Substantia nigra (tissue), 51 donors: ENCODE measurements at places on chromosomes 7 and 10.

DNA sequence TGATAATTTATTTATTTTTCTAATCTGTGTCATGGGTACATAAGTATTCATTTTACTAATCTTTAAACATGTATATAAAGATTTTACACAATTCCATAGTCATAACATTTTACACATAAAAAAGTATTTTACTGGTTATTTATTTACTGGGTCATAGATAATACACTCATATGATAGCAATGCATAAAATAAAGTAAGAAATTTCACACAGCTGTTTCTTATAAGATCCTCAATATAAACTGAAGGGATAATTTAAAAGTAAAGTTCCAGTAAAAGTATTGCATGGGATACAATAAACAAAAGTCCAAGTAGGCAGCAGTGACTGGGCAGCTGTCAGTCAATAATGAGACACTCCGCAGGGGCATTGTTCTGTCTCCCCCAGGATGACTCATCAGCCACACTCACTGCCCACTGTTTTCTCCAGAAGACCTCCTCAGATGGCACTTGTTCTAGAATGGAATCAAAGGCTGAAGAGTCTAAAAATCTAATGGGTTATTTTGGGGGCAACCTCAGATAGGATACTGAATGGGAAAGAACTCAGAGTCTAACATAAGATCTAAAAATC, 32.7 kb downstream of the DPY19L1 start:
- DNase-seq, result no peak

DNA sequence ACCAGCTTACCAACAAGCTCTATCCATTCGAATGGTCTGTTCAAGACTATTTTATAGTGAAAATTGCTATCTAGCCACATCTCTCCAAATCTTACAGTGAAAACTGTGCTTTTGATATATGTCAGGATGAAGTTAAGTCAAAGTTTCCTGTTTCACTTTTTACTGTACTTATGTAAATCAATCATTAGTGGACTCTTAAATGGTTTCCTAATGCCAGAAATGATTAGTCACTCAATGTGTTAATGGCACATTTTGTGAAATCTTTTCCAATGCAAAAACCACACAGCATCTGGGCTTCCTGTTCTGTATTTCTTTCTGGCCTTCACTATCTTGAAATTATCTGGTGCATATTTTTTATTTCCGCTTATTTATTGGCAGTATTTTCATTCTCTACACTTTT, 87.3 kb upstream of the STEAP1B start:
- no peak for DNase-seq

- DNase-seq, result no peak
These were observed 1.8 kb downstream of the UFSP1 start for GRCh38 chr7:100887516-100888290.

DNA sequence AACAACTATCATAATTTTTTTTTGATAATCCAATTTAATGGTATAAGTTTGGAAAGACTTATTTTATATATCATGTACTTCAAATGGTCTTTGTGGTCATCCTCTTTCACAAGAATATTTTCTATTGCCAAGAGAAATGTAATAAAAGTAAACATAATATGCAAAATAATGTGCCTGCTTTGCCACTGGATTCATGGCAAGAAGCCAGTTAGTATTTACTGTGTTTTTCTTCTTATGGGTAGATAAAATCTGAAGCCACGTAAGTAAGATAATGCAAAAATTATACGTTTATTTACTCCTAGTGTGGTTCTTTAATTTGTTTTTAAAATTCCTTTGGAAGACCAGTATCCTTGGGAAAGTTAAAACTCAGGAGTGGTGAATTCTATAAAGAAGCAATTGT, 258.5 kb downstream of the ARL4A start:
- no peak for DNase-seq

- no peak for DNase-seq
These were observed 57.8 kb downstream of the BAMBI start for GRCh38 chr10:28734938-28735759.

GRCh38 chr7:155351120-155351870, 53.6 kb downstream of the INSIG1 start:
- DNase-seq, result no peak

GRCh38 chr10:3249307-3249889, 76.8 kb upstream of the PITRM1 start:
- DNase-seq, result no peak

DNA sequence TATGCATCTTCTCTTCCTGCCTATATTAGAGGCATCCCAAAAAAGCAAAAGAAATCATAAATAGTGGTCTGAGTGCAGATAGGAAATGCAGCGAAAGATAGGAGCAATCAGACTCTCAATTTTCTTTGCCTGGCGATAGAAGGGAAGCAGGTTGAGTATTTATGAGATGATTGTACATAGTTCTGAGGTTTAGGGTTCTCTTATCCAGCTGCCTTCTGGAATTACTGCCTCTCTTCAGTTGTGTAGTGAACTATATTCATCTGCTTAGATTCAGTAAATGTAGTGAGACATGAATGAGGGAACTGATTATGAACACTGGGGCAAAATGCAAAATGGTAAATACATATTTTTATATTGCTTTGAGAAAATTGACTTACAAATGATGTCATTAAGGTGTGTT, 93.0 kb upstream of the CYP26C1 start:
- DNase-seq, result no peak

GRCh38 chr10:129780198-129780597, 183.9 kb downstream of the EBF3 start:
- no peak for DNase-seq

DNA sequence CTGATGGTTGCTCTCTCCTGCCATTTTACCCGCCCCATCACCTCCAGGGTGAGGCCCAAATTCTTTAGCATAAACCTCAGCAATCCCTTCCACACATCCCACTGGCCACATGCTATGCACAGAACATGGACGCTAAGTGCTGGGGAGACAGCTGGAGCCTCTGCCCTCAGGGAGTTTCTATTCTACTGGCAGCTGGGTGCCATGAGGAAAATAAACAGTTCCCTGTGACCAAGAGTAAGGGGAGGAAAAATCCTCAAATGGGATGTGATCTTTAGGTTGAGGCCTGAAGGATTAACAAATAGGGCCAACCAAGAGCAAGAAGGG, 1.2 kb downstream of the PARP12 start:
- no peak for DNase-seq

- DNase-seq, result no peak
These were observed 153.6 kb downstream of the SEMA3D start for GRCh38 chr7:85033263-85033662.

- no peak for DNase-seq
These were observed 196.5 kb downstream of the GRM8 start for GRCh38 chr7:127056202-127056601.

DNA sequence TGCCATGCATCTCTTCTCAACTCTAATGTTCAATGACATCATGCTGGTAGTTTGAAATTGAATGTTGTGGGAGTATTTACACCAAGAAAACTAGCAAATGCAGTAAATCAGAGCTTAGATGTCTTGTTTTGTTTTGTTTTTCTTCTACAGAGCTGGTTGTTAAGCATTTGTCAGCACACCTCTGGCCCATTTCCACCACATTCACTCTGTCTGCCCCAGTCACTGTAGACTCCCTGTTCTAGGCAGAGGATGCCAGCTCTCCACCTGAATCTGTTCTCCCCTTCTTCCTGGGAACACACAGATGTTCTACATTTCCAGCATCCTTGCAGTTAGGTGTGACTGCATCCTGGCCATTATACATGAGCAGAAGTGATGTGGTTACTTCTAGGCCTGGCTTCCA, 4.1 kb upstream of the ARHGAP22 start:
- DNase-seq, result no peak

DNA sequence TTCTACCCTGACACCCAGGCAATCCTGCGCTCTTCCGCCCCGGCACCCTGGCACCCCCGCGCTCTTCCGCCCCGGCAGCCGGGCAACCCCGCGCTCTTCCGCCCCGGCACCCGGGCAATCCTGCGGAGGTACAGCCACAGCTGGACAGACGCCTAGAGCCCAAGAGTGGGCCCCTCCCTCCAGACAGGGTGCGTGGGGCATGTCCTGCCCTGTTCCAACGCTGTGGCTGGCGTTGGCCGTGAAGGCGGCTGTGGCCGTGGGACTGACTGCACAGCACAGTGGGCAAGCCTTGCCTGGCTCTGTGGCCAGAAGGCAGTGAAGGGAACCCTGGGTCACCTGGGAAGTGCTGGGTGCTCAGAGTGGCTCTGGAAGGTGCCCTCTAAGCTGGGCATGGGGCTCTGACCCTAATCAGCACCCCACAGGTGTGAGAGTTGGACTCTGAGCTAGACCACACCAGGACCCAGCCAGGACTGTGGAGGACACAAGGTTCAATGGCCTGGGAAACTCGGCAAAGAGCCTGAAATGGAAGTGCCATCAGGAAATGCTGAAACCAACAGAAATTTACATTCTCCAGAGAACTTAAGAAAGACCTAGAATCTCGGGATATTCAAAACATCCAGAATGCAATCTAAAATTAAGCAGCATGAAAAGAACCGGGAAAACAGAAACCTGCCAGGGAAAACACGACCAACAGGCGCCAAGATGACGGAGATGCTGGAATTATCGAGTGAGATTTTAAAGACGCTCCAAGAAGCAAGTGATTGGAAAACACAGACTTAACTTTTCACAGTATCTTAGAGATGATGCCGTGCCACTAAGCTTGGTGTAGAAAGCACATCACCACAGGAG, 253.6 kb downstream of the ELFN1 start:
- no peak for DNase-seq

DNA sequence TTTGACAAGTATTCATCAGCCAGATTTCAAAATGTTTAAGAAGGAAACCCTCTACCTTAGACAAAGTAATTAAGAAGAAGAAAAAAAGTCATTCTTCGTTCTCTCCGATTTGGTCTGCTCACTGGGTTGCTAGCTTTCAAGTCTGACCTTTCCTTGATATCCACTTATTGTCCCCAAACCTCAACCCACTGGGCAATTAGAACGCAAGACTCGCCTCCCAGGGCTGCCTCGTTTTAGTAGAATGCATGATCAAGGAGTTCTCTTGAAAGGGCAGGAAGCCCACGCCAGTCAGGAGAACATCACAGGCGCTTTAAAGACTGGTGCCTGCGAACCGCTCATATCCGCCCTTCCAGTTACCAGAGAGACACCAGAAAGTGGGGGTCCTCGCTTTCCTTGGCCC, 637.7 kb downstream of the PARD3 start:
- DNase-seq, result no peak

DNA sequence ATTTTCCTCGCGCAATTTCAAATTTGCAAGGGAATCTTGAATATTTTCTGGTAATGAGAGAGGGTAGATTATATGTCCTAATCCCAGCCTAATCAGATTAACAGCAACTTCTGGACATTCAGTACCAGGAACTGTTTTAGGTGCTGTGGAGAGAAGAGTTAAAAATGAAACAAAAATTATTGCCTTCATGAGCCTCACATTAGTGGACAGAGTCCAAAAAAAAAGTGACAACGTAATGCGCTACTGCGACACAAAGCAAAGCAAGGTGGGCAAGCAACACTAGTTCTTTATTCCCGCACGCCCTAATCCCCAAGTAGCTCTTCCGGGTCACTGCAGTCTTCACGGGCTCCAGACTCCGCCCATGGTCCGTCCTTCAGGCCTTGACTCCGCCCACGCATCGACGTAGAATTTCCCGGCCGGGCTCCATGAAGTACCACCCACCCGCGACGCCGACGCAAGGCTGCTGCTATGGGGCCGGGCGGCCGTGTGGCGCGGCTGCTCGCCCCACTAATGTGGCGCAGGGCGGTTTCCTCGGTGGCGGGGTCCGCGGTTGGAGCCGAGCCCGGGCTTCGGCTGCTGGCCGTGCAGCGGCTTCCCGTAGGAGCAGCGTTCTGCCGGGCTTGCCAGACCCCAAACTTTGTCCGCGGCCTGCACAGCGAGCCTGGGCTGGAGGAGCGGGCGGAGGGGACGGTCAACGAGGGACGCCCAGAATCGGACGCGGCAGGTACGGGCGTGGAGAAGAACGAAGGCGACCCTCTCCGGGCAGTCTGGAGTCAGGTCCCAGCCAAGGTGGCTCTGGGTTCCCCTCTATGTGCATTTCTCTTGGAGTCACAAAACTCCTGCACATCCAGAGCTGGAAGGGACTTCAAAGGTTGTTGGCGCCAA, at the start of gene MALSU1:
TSS of gene MALSU1 (plus strand) at position 455 of the 885 bp plus-strand sequence. CDS start at position 469, 14 bp downstream.
- DNase-seq, result peak; percentile 72

DNA sequence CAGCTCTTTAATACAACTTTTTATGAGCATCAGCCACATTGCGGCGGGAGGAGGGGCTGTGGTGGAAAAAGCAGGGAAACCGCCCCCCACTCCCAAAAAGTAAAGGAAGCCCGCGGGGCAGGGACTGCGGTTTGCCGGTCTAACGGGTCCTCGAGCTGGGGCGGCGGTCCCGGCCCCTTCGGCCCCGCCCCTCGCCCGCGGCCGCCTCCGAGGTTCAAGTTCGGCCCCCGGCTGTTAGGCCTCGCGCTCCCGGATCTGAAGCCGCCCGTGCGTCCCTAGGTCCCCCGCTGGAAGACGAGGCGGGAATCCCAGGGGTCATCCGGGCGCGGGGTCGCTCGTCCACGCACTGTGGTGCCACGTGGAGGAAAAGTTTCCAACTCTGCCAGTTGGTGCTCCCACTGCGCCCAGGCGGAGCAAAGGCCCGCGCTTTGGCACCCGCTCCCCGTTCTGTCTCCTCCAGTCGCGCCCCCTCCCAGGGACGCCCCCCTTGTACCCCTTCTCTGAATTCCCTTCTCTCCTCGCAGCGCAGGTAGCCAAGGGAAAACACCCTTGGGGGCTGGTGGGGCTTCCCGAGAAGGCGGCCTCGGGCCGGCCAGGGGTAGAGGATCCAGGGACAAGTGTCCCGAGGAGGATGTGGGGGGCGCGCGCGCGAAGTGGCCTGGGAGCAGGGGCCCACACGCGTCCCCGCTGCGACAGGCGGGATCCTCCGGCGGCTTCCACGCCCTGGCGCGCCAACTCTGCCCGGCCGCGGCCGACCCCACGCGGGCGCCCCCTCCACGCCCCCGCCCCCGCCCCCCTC, 798 bp upstream of the AUTS2 start:
- peak; percentile 64 for DNase-seq

DNA sequence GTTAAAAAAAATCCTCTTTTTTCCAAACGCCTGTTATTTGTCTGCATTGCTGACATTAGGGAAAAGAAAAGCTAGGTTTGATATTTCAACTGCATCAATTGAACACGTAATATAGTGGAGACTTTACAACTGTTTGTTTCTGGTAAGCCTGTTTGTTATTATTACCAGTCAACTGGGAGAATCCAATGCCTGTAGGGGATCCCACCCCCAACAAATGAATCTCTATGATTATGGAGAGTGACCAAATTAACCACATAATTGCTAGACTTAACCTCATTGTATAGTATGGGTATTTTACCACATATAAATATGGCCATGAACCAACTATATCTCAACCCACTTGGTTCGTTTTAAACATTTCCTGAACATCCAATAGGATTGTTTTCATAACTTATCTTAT, 216.1 kb downstream of the TWIST1 start:
- no peak for DNase-seq

- DNase-seq, result no peak
These were observed 21.8 kb downstream of the UNCX start for GRCh38 chr7:1254281-1255079.
